Sigmoid colon (tissue), 7 donors: ENCODE measurements at places on chromosomes 16 and 17. TPM values are rescaled to one million over a fixed set of nuclear protein-coding genes. Genes with fewer than 3 reads are reported as not detected.

DNA sequence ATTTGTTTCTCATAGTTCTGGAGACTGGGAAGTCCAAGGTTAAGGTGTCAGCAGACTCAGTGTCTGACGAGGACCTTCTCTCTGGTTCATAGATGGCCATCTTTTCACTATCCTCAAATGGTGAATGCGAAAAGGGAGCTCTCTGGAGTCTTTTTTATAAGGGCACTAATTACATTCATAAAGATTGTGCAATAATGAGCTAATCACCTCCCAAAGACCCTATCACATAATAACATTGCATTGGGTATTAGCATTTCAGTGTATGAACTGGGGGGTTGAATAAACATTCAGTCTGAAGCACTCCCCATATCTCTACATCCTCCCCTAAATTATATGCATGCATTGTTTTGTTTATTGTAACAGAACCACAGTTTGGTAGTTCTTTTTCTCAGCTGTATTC lies 1086.5 kb downstream of the CDH11 start:
- DNase-seq: no peak
- no peaks in the 10 kb centered on the region for H3K36me3 ChIP-seq
- no peaks in the 10 kb centered on the region for H3K27me3 ChIP-seq
- no peak overlapping the region for H3K4me3 ChIP-seq

DNA sequence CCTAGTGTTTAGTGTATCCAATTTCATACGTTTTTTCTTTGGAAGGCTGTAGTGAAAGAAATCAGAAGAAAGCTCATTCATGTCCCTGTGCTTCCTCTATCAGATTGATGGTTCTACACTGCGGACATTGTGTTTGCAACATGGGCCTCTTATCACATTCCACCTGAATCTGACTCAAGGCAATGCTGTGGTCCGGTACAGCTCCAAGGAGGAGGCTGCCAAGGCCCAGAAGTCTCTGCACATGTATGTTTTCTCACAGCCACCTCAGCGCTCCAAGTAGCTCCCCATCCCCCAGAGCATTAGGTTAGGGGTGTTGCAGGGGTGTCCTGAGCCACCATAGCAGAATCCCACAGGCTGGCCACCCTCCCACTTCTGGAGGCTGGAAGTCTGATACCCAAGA lies 25.2 kb downstream of the TMC6 start:
- H3K27me3 ChIP-seq: no peaks in the 10 kb centered on the region
- no peaks in the 10 kb centered on the region for H3K4me1 ChIP-seq
- no peak overlapping the region for H3K27ac ChIP-seq

DNA sequence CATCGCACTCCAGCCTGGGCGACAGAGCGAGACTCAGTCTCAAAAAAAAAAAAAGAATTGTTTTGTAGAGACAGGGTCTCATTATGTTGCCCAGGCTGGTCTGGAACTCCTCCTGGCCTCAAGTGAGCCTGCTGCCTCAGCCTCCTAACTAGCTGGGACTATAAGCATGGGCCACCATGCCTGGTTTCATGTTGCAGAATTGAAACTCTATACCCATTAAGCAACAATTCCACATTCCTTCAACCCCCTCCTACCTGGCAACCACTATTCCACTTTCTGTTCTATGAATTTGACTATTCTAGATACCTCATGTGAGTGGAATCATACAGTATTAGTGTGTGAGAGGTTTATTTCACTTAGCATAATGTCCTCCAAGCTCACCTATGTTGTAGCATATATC lies 24.5 kb downstream of the RNF135 start:
- no peaks in the 10 kb centered on the region for H3K4me1 ChIP-seq
- DNase-seq: no peak
- H3K27me3 ChIP-seq: no peaks in the 10 kb centered on the region
- H3K36me3 ChIP-seq: peaks cover 21% of the 10 kb centered on the region
- H3K4me3 ChIP-seq: no peak overlapping the region

GRCh38 chr17:1644493-1645206 lies 882 bp downstream of the SCARF1 start:
- DNase-seq: no peak
- H3K27ac ChIP-seq: peak overlapping the region; percentile 77
- no peaks in the 10 kb centered on the region for H3K36me3 ChIP-seq
- no peak overlapping the region for H3K4me3 ChIP-seq

- H3K4me1 ChIP-seq: peaks cover 31% of the 10 kb centered on the region
- peak overlapping the region; percentile 59 for H3K27ac ChIP-seq
- peak; percentile 93 for DNase-seq
Observed at GRCh38 chr16:47492428-47493377, 31.6 kb downstream of the PHKB start.

DNA sequence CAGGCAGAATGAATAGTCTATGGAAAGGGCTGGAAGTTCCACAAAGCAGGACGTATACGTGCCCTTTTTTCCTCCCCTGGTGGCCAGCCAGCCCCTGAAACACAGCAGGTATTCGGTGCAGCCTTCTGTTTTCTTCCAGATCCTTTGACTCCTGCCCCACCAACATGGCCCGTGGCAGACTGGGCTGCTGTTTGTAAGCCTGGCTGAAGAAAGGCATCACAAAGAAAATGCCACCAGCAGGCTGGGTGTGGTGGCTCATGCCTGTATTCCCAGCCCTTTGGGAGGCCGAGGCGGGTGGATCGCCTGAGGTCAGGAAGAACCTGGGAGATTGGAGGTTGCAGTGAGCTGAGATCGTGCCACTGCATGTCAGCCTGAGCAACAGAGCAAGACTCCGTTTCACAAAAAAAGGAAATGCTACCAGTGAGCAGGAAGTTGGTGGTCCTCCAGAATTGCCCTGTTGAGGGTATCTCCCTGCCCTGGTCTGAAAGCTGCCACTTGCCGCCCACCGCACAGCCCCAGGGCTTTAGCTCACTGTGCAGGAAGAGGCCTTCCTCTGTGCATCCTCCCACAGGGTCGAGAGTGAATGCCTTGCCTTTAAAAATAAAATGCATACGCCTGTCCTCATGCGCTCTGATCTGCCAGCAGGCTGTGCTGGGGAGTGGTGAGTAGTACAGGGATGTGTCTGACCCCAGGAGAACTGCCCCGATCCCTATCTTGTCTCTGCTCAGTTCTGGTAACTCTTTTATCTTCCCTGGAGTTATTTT lies 587.7 kb downstream of the MAF start:
- DNase-seq: no peak
- no peaks in the 10 kb centered on the region for H3K27me3 ChIP-seq
- no peak overlapping the region for H3K4me3 ChIP-seq
- no peaks in the 10 kb centered on the region for H3K36me3 ChIP-seq
- no peak overlapping the region for H3K27ac ChIP-seq
- H3K4me1 ChIP-seq: peaks cover 6% of the 10 kb centered on the region

GRCh38 chr17:78450696-78451345 lies 72.4 kb downstream of the PGS1 start:
- no peak for DNase-seq
- no peak overlapping the region for H3K27ac ChIP-seq
- no peaks in the 10 kb centered on the region for H3K36me3 ChIP-seq
- H3K4me3 ChIP-seq: no peak overlapping the region
- no peaks in the 10 kb centered on the region for H3K27me3 ChIP-seq

DNA sequence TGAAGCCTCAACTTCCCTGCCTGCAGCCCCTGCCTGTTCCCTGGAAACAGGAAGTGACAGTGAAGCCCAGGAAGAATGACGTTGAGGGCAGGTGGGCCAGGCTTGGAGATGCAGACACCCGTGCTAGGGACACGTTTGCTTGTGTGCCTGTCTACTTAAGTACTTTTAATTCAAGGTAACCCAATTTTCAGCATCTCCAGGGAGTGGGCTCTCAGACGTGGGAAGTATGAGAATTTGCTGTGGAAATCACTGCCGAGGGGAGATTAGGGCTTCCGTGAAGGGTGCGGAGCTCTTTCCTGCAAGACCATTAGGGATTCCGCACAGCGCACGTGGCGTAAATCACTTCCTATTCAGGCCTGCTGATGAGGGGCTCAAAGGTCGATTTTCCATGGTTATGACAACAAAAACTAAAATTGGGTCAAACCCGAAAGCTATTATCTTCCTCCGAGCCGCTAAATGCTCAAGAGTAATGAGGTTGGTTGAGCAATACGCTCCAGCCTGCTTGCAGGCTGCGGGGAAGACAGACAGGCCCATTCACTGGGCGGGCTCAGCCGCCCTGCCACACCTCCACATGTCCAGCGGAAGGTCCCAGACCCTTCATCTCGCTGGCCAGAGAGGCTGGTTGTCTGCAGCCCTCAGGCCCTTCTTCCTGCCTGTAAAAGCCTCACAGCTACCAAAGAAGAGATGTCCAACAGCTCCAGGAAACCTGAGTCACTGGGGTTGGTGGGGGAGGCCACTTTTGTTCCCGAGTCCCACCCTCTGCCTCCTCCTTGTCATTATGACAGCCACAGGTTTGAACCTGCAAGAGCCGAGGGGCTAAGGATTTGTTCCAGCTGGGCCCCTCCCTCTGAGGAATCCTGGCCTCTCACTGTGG lies 109.9 kb downstream of the RBFOX3 start:
- no peaks in the 10 kb centered on the region for H3K36me3 ChIP-seq
- H3K4me3 ChIP-seq: no peak overlapping the region
- H3K4me1 ChIP-seq: no peaks in the 10 kb centered on the region
- no peaks in the 10 kb centered on the region for H3K27me3 ChIP-seq

GRCh38 chr16:57601801-57602478 lies 26.5 kb upstream of the ADGRG1 start:
- peaks cover 5% of the 10 kb centered on the region for H3K27me3 ChIP-seq
- no peak overlapping the region for H3K27ac ChIP-seq
- no peak overlapping the region for H3K4me3 ChIP-seq

GRCh38 chr17:81460856-81461460 lies 51.6 kb downstream of the ACTG1 start:
- no peak overlapping the region for H3K4me3 ChIP-seq
- H3K27ac ChIP-seq: no peak overlapping the region
- peaks cover 57% of the 10 kb centered on the region for H3K36me3 ChIP-seq

DNA sequence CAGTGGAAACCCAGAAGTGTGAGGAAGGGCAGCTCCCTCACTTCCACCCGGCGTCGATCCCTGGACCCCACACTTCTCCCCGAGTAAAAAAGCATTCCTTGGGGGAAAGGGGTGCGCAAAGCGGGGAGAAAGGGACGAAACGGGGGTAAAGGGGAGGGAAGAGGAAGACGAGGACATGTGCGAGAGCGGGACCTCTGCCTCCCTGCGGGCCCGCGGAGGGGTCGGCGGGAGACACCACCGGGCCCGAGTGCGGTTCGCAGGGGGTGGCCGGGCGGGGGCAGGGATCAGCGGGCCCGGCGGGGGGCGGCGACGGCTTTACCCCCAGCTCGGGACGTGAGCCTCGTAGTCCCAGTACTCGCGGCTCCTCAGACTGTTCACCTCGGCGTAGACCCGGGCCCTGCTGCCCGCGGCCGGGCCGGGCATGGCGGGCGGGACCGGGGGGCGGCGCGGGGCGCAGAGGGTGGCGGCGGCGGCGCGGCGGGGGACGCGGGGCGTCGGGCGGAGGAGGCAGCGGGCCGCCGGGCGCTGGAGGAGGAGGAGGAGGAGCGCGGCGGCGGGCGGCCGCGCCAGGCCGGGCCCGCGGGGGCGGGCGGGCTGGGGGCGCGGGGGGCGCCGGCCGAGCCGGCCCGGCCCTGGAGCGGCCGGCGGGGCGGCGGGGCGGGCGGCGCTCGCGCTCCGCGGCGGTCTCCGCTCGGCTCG lies 443 bp downstream of the CSNK2A2 start:
- H3K4me1 ChIP-seq: peaks cover 31% of the 10 kb centered on the region
- peaks cover 4% of the 10 kb centered on the region for H3K36me3 ChIP-seq
- DNase-seq: no peak
- peak overlapping the region; percentile 92 for H3K4me3 ChIP-seq
- H3K27me3 ChIP-seq: no peaks in the 10 kb centered on the region

DNA sequence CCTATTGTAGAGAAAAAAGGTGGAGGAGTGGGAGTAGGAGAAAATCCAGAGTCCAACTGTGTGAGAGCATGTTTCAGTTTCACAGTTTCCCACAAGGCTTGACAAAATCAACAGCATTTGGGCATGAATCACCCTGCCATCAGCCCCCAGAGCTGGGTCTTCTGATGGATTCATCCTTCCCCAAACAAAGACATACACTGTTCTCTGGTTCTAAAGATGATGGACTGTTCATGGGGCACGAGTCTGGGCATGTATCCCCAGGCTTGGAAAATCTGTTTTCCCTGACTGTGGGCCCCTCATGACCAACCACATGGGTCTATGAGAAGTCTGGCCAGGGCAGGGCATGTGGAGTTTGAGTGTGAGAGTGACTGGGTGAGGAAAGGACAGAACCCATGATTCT lies 210.4 kb upstream of the IRX5 start:
- H3K27ac ChIP-seq: no peak overlapping the region
- no peaks in the 10 kb centered on the region for H3K4me1 ChIP-seq
- no peak for DNase-seq
- no peaks in the 10 kb centered on the region for H3K36me3 ChIP-seq
- H3K4me3 ChIP-seq: no peak overlapping the region

DNA sequence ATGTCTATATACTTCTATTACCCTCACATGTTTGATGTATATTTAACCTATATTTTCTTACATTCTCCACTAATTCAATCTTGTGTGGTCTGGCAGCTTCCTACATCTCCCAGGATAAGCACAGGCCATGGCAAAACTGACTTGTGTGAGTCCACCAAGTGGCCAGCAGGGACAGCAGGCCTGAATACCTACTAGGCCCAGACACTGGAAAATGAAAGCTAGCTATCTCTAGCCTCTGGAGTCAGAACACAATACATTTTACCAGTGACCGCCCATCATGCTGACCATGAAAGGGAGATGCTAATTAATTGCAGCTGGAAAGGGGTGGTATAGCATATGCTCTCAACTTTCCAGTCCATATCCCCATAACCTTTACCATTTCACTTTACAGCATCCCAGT lies 132.3 kb downstream of the PCTP start:
- DNase-seq: no peak
- H3K27ac ChIP-seq: no peak overlapping the region
- no peaks in the 10 kb centered on the region for H3K27me3 ChIP-seq
- H3K4me3 ChIP-seq: no peak overlapping the region

DNA sequence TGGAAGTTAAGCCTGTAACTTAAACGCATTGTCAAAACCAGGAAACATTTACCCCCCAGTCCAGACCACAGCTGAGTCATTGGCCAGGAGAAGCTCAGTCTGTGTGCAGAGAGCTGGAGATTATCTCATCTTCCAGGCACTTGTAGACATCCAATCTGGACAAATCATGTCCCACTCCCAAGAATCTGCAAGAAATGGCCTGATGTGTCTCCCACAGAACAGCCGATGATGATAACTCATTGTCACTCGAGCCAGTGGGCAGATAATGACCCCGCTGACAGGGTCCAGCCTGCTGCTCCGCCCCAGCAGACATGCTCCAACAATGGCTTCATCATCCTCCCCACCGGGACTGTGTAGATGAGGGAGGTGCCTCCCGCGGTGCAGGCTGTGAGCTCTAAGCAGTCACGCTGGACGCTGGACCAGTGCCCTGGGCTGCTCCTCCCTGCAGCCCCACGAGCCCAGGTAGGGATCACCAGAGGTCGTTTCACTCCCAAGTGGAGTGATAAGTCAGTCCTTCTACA lies 322.5 kb downstream of the C16orf95 start:
- no peaks in the 10 kb centered on the region for H3K36me3 ChIP-seq
- H3K27me3 ChIP-seq: peaks cover 3% of the 10 kb centered on the region
- no peaks in the 10 kb centered on the region for H3K4me1 ChIP-seq
- DNase-seq: peak; percentile 45
- no peak overlapping the region for H3K27ac ChIP-seq

The SCGB1C2 gene
- not detected for total RNA-seq

The KAT7 gene
- total RNA-seq: 32.1 TPM

The ALOX15B gene
- 2.8 TPM for total RNA-seq

The TNP2 gene
- total RNA-seq: not detected

The PRSS21 gene
- not detected for total RNA-seq

The RCVRN gene
- 0.27 TPM for total RNA-seq

The ARL2BP gene
- total RNA-seq: 80.0 TPM

The MT1F gene
- 2.1 TPM for total RNA-seq
